ENCODE measurements at places on chromosomes 5 and 9.
A peak's percentile ranks its signal among the peaks of the same experiment; 100 is the strongest.

DNA sequence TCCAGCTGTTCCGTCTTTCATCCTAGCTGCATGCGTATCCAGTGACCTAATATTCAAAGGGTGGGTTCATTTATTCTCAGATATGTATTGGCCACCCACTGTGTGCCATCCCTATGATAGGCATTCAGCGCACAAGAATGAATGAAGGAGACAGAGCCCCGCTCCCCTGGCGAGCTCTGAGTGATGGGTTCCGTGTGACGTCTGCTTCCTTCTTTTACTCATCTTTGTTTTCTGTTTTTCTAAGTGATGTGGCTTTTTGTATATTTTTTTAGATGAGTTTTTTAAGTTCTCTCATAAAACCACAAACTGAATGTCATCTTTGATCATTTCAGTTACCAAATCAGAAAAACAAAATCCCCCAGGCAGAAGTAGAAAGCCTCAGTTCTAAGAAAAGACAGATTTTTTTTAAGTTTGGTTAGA is 168.3 kb upstream of the OTULINL start:
- H3K27ac ChIP-seq = peak overlapping the region; percentile 74
- DNase-seq = peak; percentile 50
- no peaks in the 10 kb centered on the region for H3K27me3 ChIP-seq
- no peak overlapping the region for H3K4me3 ChIP-seq

- DNase-seq = no peak
- peaks cover 69% of the 10 kb centered on the region for H3K4me1 ChIP-seq
- H3K27me3 ChIP-seq = no peaks in the 10 kb centered on the region
- no peaks in the 10 kb centered on the region for H3K36me3 ChIP-seq
- H3K27ac ChIP-seq = peak overlapping the region; percentile 77
- H3K4me3 ChIP-seq = peak overlapping the region; percentile 83
Measured at GRCh38 chr5:139391570-139392323, 2.0 kb upstream of the MZB1 start.

- H3K4me3 ChIP-seq = peak within 1 kb of the TSS; percentile 77
- H3K27ac ChIP-seq = peak within 1 kb of the TSS; percentile 20
- peaks cover 5% of the 10 kb centered on the region for H3K4me1 ChIP-seq
Measured at GRCh38 chr9:100426530-100427365, at the start of gene MSANTD3. TSS of gene MSANTD3 (plus strand) at chr9:100427143. CDS start at chr9:100441939, 14,796 bp downstream.

DNA sequence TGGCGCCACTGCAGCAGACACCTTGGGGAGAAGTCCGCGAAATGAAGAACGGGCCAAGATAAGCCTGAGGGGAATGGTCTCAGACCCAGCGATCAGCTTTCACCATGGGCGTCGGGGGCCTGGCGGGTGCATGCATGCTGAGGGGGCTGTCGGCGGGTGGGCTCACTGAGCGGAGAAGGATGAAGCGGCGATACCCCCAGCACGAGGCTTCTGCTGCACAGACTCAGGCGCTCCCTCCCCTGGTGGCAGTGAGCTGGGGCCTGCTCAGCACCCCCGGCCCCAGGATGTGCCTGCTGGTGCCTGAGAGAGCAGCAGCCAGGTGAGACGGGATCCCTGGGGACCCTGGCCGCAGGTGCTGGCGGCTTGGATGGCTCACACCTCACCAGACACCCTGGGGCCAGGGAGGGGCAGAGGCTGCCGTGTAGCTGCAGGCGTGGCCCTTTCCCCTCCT is 31.2 kb downstream of the CEP72 start:
- no peaks in the 10 kb centered on the region for H3K4me1 ChIP-seq
- H3K27me3 ChIP-seq = no peaks in the 10 kb centered on the region
- H3K27ac ChIP-seq = no peak overlapping the region
- peaks cover 10% of the 10 kb centered on the region for H3K36me3 ChIP-seq
- no peak overlapping the region for H3K4me3 ChIP-seq

DNA sequence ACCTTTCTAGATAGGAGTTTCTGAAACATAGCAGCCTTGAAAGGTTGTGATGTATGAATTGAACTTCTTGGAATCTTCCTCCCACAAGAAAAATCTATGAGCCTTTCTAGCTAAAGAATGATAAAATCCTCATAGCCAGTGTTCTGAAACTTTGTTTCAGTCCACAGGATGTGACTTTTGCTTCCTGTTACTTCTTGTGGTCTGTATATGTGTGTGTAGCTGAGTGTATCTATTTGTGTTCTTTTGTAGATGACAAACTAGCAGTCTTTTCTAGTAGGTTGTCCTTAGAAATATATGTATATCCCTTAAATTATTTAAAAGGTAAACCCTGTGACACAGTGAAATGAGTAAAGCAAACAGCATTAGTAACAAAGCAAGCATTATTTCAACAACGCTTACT is 188.8 kb downstream of the MRPS30 start:
- no peaks in the 10 kb centered on the region for H3K27me3 ChIP-seq
- no peaks in the 10 kb centered on the region for H3K36me3 ChIP-seq
- H3K4me3 ChIP-seq = no peak overlapping the region
- no peaks in the 10 kb centered on the region for H3K4me1 ChIP-seq
- H3K27ac ChIP-seq = no peak overlapping the region
- DNase-seq = no peak

DNA sequence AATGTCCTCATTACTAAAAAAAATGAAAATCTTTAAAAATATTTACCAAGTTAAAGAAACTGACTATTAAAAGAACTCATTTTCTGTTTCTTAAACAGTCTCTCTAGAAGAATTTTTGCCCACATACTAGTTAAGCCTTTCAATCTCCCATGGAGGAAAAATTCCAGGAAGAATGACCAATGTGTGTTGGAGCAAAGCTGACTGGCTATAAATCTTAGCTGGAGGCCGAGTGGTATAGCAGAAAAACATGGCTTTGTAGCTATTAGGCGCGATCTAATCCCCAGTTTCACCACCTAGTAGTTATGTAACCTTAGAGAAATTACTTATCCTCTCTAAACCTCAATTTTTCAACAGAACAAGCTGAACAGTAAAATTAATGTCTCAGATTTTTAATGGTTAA is 135.5 kb upstream of the PRLR start:
- H3K27ac ChIP-seq = no peak overlapping the region
- H3K4me1 ChIP-seq = no peaks in the 10 kb centered on the region
- H3K36me3 ChIP-seq = no peaks in the 10 kb centered on the region
- no peaks in the 10 kb centered on the region for H3K27me3 ChIP-seq

- H3K4me3 ChIP-seq = no peak overlapping the region
- H3K36me3 ChIP-seq = no peaks in the 10 kb centered on the region
- no peak for DNase-seq
- no peaks in the 10 kb centered on the region for H3K27me3 ChIP-seq
- H3K4me1 ChIP-seq = no peaks in the 10 kb centered on the region
Measured at GRCh38 chr5:41524174-41524573, 13.8 kb upstream of the PLCXD3 start.

DNA sequence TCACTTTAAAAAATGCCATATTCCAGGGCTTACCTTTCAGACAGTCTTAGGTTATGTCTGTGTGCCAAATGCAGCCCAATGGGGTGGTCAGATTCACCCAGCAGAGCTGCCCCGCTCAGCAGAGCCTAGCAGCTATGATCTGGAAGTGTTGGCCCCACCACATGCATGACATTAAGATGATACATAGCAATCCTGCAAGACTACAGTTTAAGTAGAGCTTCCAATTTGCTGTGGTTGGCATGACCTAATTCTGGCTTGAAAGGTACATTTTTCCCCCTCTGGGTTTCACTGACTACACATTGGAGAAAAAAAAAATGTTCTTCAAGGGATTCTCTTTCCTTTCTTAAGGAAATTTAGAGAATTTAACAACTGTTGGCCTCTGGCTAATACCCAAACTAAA is 22.5 kb downstream of the MEF2C start:
- H3K27me3 ChIP-seq = no peaks in the 10 kb centered on the region
- no peak for DNase-seq
- H3K4me1 ChIP-seq = no peaks in the 10 kb centered on the region

DNA sequence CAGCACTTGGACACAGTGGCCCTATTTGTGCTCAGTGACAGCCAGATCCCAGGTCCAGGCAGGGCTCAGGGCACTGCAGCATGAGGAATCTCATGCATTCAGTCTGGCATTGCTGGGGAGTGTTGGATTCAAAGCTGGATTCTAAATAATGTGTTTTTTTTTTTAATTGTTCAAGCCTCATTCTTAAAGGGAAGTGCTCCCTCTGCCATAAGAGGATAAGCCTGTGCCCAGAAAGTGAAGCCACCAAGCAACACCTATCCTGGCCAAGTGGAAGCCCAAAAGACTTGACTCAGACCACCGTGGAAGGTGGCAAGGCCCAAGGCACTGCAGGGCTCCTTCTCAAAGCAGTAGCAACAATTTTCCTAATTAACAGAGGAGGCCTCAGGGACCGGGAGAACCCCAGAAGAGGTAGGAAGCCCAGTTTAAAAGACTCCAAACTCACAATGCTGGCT is 135.6 kb downstream of the ACTL7B start:
- H3K27ac ChIP-seq = no peak overlapping the region
- H3K36me3 ChIP-seq = no peaks in the 10 kb centered on the region
- DNase-seq = no peak
- H3K4me3 ChIP-seq = no peak overlapping the region
- peaks cover 3% of the 10 kb centered on the region for H3K27me3 ChIP-seq

DNA sequence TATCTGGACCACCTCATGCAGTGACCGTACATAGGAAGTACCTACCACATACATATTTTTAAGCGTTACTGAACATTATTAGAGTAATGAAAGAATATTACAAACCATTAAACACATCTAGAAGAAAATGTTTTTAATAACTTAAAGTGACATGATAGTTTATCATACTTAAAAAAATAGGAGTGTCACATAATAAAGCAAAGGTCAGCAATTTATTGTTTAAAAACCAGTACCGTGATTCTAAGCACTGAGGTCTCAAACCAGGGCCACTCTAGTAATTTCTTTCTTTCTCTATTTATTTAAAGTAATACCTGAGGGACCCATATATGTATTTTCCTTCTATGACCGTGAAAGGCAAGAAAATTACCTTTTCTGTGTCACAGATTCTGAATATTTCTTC is 216.0 kb downstream of the MLLT3 start:
- DNase-seq = no peak
- H3K4me1 ChIP-seq = peaks cover 24% of the 10 kb centered on the region
- H3K36me3 ChIP-seq = peaks cover 3% of the 10 kb centered on the region
- no peak overlapping the region for H3K4me3 ChIP-seq
- no peaks in the 10 kb centered on the region for H3K27me3 ChIP-seq
- no peak overlapping the region for H3K27ac ChIP-seq

DNA sequence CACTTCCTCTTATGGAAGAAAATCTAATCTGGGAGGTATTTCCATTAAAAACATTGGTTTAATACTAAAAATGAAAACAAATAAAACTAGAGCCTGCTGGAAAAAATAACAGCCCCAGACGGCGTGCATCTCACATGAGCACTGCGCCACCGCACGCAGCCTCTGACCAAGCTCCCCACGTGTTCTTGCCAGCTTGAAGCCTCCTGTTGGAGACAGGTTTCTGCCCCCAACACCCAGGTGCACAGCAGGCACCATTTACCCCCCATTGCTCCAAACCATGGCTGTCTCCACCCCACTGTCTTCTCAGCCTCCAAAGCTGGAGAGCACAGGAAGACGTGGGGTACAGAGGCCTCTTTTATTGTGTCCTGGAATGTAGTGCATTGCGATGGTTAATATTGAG is 10.7 kb upstream of the COL5A1 start:
- no peak for DNase-seq
- no peaks in the 10 kb centered on the region for H3K4me1 ChIP-seq
- H3K36me3 ChIP-seq = no peaks in the 10 kb centered on the region
- no peak overlapping the region for H3K27ac ChIP-seq

DNA sequence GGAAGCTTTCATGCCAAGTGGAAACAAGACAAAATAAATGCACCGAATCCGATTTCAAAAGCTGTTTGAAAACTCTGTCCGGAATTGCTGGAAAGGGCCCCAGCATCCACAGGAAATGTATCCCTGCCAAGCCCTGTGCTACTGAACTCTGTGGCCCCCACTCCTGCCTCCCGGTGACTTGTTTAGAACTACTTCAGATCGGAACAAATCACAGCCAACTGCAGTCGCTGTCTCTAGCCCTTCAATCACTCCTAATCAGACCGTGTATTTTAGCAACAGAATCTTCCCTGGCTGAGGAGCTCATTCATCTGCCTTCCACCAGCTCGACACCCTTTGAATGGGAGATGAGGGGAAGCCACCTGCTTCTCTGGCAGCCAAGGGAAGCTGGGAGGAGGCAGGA is 94.1 kb downstream of the KCNIP1 start:
- H3K27ac ChIP-seq = no peak overlapping the region
- DNase-seq = no peak
- no peak overlapping the region for H3K4me3 ChIP-seq
- H3K27me3 ChIP-seq = peaks cover 29% of the 10 kb centered on the region

DNA sequence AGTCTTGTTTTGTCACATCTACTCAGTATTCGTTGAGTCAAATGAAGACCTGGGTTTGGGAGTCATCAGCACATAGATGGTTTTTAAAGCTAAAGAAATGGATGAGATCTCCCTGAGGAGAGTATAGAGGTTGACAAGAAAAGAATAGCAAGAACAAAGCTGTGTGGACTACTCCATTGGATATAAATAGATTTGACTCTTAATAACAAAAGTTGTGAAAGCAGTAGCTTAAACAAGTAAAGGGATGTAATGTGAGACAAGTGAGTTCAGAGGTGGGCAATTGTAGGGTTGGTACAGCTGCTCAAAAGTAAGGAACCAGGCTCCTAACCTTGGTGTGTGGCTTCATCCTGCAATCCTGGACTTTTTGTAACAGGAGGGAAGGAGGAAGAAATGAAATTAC is 49.3 kb downstream of the CSNK1G3 start:
- no peak overlapping the region for H3K4me3 ChIP-seq
- no peaks in the 10 kb centered on the region for H3K27me3 ChIP-seq
- no peak overlapping the region for H3K27ac ChIP-seq
- no peaks in the 10 kb centered on the region for H3K4me1 ChIP-seq

DNA sequence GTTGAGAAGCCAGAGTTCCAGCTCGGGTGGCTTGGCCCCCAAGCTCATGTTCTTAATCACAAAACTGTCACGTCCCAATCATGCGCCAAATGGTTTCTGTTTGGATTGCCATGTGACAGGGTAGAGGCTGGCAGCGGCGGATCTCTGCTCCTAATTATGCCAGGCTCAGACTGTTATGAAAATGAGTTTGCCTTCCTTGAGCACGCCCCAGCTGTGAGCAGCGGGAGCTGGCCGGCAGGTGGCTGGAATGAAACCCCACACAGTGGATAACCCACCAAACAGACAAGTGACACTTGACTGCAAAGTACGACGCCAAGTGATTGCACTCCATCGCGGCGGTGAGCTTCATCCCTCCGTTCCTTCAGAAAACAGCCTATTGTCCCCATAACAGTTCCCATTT is 75.4 kb downstream of the CFAP77 start:
- peaks cover 53% of the 10 kb centered on the region for H3K27me3 ChIP-seq
- no peaks in the 10 kb centered on the region for H3K36me3 ChIP-seq
- H3K4me3 ChIP-seq = no peak overlapping the region
- H3K27ac ChIP-seq = no peak overlapping the region
- peaks cover 34% of the 10 kb centered on the region for H3K4me1 ChIP-seq

GRCh38 chr5:126248611-126249010 is 174.6 kb upstream of the GRAMD2B start:
- no peak overlapping the region for H3K27ac ChIP-seq
- no peak for DNase-seq
- H3K4me1 ChIP-seq = no peaks in the 10 kb centered on the region
- no peak overlapping the region for H3K4me3 ChIP-seq

GRCh38 chr5:105924366-105924765 is 1746.4 kb downstream of the EFNA5 start:
- DNase-seq = no peak
- no peak overlapping the region for H3K4me3 ChIP-seq
- no peaks in the 10 kb centered on the region for H3K36me3 ChIP-seq
- H3K27me3 ChIP-seq = no peaks in the 10 kb centered on the region

- no peaks in the 10 kb centered on the region for H3K27me3 ChIP-seq
- H3K4me1 ChIP-seq = no peaks in the 10 kb centered on the region
- H3K4me3 ChIP-seq = no peak overlapping the region
- DNase-seq = no peak
- no peak overlapping the region for H3K27ac ChIP-seq
- H3K36me3 ChIP-seq = no peaks in the 10 kb centered on the region
Measured at GRCh38 chr9:104606152-104606551, 725 bp upstream of the OR13C2 start.
